ENCODE measurements at places on chromosomes 4 and X.

GRCh38 chr4:165666836-165667235, 206.2 kb upstream of the TLL1 start:
- no peak for DNase-seq

GRCh38 chr4:176238826-176239225, 30.2 kb downstream of the ASB5 start:
- DNase-seq, result no peak

DNA sequence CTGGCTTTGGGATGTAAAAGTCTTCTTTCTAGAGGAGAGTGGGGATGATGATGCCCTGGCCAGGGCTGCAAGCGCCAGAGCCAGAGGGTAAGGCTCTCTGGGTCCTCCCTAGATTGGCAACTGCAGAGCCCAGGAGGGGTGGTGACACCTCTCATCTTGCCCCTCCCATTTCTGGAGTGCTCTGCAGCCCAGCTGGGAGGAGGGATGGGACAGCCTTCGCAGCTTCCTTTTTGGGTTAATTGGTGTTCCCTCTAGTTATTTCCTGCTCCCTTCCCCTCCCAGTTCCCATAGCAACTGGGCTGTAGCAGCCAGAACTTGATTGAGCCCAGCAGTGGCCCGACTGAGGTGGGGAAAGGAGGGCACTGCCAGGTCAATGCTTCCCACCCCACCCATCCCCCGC, 19.2 kb downstream of the NALF2 start:
- DNase-seq, result no peak

DNA sequence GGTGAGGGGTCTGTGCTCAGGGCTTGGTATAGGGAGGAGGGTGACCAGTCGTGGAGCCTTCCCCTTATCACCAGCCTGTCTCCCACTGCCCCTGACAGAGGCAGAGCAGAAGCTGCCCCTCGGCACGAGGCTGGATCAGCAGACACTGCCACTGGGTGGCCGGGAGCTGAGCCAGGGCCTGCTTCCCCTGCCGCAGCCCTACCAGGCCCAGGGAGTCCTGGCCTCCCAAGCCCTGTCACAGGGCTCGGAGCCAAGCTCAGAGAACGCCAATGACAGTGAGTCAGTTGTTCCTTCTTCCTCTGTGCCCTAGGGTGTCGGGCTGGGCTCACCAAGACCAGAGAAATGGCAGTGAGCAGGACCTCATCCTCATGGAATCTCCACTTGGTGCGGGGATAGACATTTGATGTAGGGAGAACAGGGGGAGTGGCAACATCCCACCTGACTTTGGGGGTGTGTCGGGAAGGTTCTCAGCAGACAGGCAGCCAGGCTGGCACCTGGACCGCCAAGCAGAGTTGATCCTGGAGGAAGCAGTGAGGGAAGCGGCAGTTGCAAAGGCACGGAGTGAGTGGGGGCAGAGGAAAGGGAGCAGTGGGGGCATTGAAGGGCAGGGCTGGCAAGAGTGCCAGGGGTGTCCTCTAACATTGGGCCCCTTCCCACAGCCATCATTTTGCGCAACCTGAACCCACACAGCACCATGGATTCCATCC, 14.3 kb upstream of the UBA1 start:
- no peak for DNase-seq

DNA sequence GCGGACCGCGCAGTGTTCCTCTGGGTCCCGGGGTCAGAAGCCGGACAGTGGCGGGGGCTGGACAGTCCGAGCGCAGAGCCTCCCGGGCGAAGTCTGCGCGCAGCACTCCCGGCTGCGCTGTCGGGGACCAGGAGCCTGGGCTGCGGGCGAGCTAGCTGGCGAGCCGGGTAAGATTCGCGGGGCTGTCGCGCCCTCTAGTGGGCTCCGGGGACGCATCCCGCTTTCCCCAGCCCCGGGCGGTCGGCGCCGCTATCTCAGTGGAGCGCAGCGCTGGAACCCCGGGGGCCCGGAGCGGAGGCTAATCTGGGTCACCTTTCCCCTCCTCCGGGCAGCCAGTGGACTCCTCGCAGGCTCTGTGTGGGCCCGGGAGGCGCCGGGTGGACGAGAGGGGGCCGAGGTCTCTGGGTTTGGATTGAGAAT, 4.2 kb downstream of the PDGFRA start:
- peak; percentile 86 for DNase-seq

DNA sequence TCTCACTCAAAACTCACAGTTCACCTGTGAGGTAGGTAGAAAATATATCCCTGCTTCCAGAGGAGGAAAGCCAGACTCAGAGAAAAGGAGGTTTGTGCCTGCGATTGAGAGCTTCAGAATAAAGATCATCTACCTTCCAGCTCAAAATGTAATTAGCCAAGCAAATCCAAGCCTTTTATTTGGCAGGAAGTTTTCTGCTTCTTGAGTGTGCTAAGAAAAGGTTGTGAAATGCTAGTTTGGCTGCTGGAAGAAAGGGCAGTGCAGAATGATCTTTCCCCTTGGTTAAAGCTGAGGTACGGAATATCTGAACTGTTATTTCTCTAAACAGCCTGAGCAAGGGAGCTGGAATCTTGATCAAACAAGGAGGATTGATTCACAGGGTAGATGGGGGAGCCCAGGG, 59.7 kb upstream of the VCX3B start:
- DNase-seq, result no peak
